Adrenal gland (tissue), 19 donors: ENCODE measurements at places on chromosomes 7 and 10. TPM values are rescaled to one million over a fixed set of nuclear protein-coding genes. Genes with fewer than 3 reads are reported as not detected.

GTPBP10 gene
- 32.8 TPM for polyA plus RNA-seq

COBL gene
- 0.71 TPM for polyA plus RNA-seq

HMX3 gene
- polyA plus RNA-seq = not detected

GRCh38 chr7:1508277-1508758, 4.1 kb upstream of the INTS1 start:
- no peak for DNase-seq

ELN gene
- 4.6 TPM for polyA plus RNA-seq

GRCh38 chr10:130377986-130378540, 241.9 kb downstream of the GLRX3 start:
- no peak for DNase-seq

GRCh38 chr7:73952266-73952665, 75.7 kb upstream of the ELN start:
- no peak for DNase-seq

DNA sequence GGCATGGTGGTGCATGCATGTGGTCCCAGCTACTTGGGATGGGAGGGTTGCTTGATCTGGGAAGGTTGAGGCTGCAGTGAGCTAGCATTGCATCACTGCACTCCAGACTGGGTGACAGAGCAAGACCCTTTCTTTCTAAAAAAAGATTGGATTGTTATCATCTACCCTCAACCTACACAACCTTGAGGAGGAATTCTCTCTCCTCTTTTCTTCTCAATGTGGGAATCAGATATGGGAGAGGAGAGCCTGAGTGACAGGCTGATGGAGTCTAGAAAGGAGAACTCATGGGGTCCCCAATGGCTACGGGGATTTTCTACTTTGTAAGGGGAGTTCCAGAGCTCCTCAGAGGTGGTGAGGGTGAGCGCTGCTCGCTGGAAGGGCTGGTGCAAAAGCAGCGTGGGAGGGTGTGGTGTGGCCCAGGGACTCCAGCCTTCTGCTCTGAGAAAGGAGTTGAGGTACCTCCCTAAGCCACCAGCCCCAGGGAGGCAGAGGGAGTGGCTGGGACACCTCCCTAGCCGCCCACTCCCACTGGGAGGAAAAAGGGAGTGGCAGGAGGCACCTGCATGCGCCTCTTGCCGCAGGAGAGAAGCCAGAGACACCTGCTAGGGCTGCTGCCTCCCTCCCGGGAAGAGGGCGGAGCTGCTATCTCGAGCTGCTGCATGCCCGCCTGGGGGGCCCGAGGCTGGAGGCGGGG, 48.4 kb downstream of the GATA3 start:
- DNase-seq = no peak

DNA sequence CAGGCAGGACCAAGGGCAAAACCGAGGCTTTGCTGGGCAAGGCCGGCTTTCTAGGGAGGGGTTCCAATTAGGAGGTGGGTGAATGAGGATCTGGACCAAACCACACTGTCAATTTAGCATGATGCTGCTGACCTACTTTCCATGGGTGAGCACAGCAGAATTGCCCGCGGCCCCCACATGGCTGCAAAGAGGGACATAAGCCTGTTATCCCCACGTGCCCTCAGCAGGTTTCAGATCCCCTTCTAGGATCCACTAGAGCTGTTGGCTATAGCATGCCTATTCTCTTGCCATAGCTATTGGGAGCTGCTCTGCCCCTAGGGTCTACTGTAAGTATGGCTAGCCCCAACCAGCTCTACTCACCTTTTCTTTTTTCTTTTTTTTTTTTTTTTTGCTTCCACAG, 102.8 kb downstream of the COL13A1 start:
- DNase-seq = no peak

DNA sequence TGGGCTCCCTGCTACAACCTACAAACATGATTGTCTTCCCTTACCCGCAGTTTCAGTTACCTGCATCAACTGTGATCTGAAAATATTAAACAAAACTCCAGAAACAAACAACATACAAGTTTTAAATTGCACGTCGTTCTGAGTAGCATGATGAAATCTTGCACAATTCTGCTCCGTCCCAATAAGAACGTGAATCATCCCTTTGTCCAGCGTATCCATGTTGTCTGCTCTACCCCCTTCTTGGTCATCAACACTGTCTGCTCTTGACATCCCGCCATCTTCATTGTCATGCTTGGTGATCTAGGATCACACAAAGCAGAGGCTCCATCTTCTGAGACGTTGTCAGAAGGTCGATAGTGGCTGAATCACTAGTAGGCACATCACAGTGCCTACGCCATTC, 53.9 kb downstream of the ACADSB start:
- no peak for DNase-seq

- no peak for DNase-seq
Measured at GRCh38 chr10:88383276-88383675, 199.8 kb downstream of the RNLS start.

NYAP1 gene
- polyA plus RNA-seq = 2.8 TPM

DNA sequence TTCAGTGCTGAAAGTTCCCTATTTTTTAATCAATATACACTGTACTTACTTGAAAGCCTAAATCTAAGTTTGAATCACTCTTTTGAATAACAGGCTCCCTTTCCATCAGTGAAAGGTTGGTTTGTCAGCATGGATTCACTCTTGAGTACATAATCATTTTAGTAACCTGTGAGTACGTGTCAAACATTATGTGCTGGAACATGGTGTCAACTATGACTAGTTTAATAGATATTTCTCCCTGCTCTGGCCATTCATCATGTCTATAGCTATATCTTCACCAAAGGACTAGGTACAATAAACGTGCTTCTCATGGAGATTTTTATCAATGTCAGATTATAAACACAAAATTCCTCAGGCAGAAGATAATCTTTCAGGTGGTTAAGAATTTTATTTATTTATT, 61.7 kb upstream of the MDFIC start:
- DNase-seq = no peak

BTBD16 gene
- 0.48 TPM for polyA plus RNA-seq

SLC39A12 gene
- 0.32 TPM for polyA plus RNA-seq

DNA sequence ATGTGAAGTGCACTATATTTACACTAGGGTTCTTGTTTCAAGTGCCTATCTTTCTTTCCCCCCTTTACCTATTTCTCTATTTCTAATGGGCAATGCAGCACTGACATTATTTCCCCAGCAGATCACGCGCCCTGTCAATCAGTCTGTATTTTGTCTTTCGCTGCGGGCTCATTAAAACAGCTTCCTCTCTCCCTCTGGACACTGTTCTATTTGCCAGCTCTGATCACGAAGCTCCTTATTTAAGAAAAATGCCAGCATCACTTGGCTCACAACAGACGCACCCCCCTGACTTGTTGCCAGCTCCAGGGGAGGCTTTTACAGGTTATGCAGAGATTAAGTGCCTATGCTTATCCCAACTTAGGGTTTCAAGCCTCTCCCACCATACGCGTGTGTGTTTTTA, 78.5 kb downstream of the EBF3 start:
- DNase-seq = no peak

DNA sequence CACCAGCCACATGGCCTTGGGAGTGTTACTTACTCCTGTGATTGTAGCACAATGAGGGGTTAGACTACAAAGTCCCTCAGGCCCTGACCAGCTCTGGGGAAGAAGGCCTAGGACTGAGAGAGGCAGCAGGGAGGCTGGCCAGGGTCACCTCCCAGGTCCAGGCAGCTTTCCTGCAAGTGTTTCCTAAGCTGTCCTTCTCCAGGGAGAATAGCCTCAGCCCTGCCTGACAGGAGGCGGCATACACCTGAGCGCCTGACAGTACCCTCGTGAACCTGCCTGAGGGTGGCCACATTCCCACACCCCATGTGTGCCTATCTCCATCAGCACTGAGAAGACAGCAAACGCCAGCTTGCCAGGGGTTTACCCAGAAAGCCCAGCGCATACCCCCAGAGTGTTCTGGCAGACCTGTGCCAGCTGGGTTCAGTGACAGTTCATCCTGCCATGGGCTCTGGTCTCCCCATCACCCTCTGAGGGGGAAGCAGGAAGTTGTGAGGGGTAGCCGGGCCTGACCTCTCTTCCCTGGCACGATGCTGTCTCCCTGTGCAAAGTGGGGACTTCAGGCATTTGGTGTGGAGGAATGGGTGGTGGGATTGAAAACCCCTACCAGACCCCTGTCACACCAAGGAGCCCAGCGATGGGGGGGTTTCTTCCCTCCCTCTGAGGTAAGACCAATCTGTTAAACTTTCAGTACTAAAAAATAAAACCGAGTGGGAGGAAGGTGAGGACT, 56.3 kb upstream of the CAMK2B start:
- DNase-seq = no peak
